ENCODE measurements at places on chromosomes 1 and 21.

DNA sequence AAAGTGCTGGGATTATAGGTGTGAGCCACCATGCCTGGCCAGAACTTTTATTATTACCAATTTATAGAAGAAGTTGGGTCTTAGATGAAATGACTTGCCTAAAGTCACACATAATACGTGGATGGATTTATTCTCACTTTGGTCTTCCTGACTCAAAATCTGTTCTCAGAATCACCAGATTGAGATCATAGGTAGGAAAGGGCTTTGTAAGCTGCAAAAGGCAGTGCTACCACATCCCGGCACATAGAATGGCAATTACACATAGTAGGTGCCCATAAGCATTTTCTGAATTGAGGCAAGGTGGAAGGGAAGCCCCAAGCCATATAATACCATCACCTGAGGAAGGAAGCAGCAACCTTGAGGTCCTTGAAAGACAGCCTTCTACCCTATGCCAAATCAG lies 8.2 kb upstream of the CAPZB start:
- DNase-seq, result no peak

DNA sequence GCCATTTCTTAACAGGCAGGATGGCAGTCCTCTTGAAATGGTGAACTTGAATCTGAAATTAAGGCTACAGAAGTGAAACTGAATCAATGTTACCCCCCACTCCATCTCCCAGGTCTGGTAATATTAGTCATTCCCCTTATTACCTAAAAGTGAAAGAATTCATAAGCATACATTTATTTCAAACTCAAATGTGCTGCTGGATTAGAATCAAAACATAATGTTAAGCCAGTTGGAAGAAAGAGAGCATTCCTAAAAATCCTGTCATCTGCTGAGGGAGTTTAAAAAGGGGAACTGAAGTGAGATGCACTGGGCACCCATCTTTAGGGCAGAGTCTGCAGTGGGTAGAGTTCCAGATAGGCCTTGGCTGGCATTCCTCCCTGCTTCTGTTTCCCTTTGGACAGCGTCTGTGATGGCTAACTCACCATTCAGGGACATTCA lies 17.4 kb downstream of the KIAA0319L start:
- DNase-seq, result no peak

- DNase-seq, result no peak
These were observed 26.2 kb downstream of the RSBN1 start for GRCh38 chr1:113786069-113786468.

GRCh38 chr1:171834821-171835220 lies 6.5 kb upstream of the DNM3 start:
- no peak for DNase-seq

DNA sequence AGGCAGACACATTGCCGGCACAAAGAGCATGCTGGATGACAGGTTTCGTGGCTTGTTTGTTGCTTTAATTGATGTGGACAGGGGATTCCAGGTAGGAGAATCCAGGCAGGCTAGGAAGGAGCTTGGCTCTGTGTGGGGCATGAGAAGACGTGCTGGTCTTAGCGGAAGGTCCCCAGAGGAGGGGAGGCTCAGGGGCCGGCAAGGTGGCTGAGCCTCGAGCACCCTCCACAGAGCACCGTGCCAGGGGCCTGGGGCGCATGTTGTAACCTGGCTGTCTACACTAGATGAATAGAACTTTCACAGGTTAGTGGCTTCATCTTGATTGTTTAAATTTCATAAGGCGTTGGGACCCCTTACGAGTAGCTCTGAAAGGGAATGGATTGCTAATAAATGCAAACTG lies 223.1 kb downstream of the CAMTA1 start:
- no peak for DNase-seq
